ENCODE measurements at places on chromosomes 1 and 21.
A peak's percentile ranks its signal among the peaks of the same experiment; 100 is the strongest.

- DNase-seq, result peak; percentile 64
These were observed 101.8 kb upstream of the LPGAT1 start for GRCh38 chr1:211932231-211932932.

DNA sequence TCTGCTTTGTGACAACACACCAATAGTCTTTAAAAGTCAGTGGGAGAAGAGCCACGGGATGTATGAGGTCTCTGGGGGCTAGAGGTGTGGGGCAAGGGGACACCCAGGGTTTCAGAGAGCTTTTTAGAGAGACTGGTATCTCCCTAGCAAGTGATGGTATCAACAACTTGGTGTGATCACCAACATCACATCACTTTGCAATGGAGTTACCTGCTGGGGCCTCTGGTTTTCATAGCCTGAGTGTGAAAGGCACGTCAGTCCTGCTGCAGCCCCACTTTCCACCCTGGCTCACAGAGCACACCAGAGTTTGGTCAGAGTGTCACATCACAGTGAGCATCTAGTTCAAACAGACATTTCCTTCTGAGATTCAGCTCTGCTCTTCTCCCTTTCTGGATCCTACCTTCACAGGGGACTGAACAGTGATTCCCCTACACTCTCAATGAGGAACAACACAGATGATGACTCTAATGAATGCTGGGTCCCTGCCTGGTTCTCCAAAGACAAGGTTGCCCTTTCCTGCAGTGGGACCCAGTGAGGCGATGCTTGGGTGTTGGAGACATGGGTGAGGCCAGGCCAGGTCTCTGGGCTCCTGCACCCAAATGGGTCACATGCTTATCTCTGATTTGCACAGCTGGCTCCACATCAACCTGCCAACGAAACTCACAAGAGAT lies 2.0 kb upstream of the MAN1C1 start:
- DNase-seq, result no peak

GRCh38 chr1:227558732-227559262 lies 4.6 kb upstream of the ZNF678 start:
- no peak for DNase-seq

GRCh38 chr1:92485381-92486250 lies 1.1 kb downstream of the GFI1 start:
- DNase-seq, result peak; percentile 51

- peak; percentile 70 for DNase-seq
These were observed 101.6 kb downstream of the C4BPA start for GRCh38 chr1:207205614-207206061.

DNA sequence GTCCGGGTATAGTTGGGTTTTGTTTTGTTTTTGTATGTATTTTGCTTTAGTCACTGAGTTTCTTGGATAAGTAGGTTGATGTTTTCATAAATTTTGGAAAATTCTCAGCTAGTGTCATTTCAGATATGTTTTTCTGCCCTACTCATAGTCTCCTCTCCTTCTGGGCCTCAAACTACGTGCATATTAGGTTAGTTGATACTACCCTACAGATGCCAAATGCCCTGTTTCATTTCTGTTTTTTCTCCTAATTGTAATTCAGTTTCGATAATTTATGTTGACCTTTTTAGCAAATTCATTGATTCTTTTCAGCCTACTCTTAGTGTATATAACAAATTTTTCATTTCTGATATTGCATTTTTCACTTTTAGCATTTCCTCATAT lies 268.6 kb upstream of the RGS18 start:
- no peak for DNase-seq

- no peak for DNase-seq
These were observed 5.6 kb downstream of the MAP10 start for GRCh38 chr1:232810856-232811255.

GRCh38 chr1:20367116-20367585 lies 76.5 kb downstream of the VWA5B1 start:
- DNase-seq, result no peak

DNA sequence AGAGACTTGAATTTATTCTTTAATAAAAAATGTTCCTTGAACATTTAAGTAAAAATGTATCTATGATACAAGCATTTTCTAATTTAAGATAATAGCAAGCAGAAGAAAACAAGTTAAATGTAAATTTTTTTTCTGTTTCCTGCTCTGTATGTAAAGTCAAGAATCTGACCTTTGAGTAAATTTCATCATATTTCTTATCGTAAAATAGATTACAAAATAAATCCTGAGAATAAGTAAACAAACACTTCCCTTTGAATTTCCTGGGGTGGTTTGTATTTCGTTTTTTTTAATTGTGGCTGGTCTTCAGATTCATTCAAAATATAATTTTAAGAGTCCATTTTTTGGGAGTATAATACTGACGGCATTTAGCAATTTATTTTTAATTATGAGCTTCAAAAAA lies 77.6 kb downstream of the POU2F1 start:
- DNase-seq, result peak; percentile 30

DNA sequence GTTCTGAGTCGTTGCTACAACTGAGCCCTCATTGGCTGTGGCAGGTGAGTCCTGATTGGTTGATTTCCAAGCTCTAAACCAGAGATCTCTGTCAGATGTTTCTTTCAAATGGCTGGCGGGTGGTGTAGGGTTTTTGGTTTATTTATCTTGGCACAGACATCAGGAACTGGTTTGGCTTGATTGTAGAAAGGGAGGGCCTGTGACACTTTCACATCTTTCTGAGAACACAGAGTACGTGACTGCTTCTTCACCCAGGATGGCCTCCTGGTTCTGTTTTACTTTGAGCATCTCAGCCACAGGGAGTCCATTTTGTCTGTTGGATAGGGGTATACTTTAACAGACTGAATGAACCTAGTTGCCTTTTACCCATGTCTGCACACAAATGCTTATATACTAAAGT lies 89.4 kb upstream of the GPR52 start:
- no peak for DNase-seq

GRCh38 chr1:114002492-114003239 lies 23.4 kb downstream of the OLFML3 start:
- DNase-seq, result no peak
